ENCODE measurements at places on chromosomes 7 and 10.

GRCh38 chr10:50275650-50276235 is 24.4 kb upstream of the ASAH2 start:
- peak; percentile 34 for DNase-seq

- DNase-seq: no peak
These were observed 229.7 kb downstream of the CDK14 start for GRCh38 chr7:90825779-90826178.

DNA sequence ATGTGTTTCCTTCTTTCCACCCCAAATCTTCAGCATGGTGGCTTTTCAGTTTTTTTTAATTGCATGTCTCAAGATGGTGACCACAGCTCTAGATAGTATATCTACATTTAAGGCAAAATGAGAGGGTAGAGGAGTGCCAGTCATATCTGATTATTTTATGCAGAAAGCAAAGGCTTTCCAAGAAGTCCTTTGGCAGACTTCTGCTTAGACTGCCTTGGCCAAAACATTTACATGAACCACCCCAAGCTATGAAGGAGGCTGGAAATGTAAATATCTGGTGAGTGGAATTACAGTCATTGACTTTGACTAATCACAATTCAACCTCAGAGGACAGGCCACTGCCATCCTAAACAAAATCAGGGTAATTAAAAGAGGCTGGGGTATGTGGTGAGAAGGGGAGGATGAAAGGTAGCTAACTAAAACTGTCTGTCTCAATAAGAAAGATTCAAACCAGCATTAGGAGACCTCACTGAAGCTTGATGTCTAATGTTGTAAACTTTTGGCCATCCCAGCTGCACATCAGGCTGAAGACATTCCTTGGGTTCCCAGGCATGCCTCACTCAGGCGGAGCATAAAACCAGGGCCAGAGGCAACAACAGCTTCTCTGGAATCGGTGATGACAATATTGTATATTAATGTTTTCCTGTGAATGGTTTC is 53.4 kb downstream of the PPP1R3C start:
- no peak for DNase-seq

- no peak for DNase-seq
These were observed 130.5 kb downstream of the WDR37 start for GRCh38 chr10:1186683-1186990.

DNA sequence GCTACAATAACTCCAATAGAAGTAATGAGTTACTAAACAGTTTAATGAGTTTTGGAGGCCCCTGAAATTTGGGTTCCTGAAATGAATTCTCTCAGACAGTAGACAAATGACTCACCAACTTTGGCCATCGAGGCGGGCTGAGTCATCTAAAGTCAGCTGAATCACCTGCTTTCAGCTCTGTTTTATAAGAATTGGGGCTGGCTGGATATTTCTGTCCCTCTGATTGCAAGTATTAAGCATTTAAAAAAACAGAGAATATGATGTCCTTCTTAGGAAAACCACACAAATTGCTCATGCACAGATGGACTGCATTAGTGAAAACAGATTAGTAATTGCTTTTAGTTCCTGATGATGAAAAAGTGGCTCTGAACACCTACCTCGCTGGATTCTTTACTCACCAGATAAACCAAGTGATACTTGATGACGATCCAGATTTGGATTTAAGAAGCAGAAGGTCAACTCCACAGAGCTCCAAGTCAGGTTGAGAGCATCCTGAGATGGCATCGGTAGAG is 59.1 kb downstream of the ZNF365 start:
- DNase-seq: peak; percentile 68

GRCh38 chr7:105261689-105262088 is 127.0 kb downstream of the SRPK2 start:
- no peak for DNase-seq

- DNase-seq: no peak
These were observed 63.2 kb upstream of the FHIP2A start for GRCh38 chr10:114758331-114758730.

DNA sequence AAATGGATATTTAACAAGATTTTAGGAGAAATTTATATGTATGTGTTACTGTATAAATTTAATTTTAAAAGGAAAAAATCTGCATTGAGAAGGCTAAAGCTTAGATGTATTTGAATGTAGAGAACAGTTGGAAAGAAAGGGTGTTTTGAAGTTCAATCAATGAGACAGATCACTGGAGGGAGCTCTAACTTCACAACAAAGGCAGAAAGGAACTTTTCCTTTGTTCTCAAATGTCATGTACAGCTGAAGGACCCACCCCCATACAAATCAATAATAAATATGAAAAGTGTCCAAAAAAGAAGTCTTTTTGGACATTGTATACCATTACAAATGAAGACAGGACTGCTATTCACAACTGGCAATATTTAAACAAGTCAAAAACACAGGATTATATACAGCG is 403.4 kb downstream of the DNAJB9 start:
- DNase-seq: no peak

DNA sequence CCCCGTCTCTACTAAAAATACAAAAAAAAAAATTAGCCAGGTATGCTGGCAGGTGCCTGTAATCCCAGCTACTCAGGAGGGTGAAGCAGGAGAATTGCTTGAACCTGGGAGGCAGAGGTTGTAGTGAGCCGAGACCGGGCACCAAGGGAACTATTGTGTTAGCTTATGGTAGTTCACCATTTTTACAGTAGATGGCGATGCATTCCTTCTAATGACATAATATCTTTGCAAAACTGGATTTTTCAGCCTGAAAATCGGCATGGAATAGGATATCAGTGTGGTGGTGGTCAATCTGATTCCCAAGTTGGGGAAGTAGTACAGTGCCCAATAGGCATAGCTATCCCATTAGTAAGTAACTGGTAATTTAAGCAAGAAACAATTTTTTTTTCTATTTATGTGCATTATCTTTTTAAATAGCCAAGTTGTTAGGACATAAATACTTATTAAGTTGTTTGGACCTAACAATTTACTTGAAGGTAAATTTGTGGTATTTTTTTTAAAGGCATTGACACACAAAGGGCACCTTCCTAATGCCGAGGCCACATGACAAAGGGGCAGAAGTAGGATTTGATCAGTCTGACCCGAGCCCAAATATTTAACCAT is 17.6 kb upstream of the IMPDH1 start:
- DNase-seq: no peak

GRCh38 chr7:25297278-25297677 is 69.0 kb upstream of the NPVF start:
- DNase-seq: no peak

DNA sequence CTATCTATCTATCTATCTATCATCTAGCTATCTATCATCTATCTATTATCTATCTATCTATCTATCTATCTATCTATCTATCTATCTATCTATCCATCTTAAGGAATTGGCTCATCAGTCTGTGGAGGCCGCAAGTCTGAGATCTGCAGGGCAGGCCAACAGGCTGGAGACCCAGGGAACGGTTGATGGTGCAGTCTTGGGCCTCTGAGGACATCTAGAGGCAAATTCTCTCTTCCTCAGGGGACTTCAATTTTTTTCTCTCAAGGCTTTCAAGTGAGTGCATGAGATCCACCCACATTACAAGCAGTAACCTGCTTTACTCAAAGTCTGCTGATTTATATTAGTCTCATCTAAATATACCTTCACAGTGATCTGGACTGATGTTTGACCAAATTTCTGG is 197.0 kb downstream of the GLRX3 start:
- DNase-seq: no peak

- DNase-seq: no peak
These were observed 13.5 kb downstream of the PTPN12 start for GRCh38 chr7:77550586-77550985.

DNA sequence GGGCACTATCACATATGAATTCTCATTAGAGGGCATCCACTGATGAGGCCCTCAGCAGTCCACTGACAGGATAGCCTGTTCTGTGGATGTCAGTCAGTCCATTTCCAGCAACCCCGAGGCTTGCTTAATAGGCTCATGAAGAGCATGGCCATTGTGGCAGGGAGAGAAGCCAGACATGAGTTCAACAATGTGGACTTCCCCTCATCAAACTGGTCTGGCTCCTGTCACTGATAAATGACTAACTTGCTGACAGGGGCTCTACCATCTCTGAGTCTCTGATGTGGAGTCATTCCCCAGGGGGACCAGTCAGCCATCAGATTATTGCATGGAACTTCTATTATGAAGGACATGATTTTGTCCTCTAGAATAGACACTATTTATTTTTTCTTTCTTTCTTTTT is 19.8 kb upstream of the TRIL start:
- no peak for DNase-seq

DNA sequence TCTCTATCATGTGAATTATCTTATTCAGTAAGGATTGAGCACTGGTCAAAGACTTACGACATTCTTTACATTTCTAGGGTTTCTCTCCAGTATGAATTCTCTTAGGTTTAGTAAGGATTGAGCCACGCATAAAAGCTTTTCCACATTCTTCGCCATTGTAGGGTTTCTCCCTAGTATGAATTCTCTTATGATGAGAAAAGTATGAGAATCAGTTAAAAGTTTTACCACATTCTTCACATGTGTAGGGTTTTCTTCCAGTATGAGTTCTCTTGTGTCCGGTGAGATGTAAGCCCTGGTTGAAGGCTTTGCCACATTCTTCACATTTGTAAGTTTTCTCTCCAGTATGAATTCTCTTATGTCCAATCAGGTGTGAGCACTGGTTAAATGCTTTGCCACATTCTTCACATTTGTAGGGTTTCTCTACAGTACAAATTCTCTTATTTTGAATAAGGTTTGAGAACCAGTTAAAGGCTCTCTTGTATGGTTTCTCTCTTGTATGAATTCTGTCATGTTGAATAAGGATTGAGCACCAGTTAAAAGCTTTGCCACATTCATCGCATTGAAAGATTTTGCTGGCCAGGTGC is 445.9 kb downstream of the ZNF479 start:
- DNase-seq: no peak

DNA sequence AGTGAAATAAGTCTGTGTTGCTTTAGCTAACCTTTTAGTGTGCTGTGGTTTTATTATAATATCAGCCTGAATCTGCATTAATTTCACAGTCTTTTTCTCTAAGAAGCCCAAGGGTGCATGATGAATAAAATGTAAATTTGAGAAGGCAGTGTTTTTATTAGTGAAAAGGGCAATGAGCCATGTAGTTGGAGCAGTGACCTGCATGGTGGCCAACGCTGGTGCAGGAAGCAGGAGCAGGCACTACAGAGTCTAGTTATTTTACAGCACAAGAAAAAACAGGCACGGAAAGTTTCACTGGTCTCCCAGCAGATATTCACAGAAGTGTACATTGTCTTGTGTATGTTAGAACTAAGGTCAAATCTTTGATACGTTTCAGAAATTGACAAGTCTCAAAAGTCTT is 247.8 kb downstream of the CELF2 start:
- no peak for DNase-seq

- DNase-seq: no peak
These were observed 186.8 kb downstream of the COBL start for GRCh38 chr7:51129527-51130472.

DNA sequence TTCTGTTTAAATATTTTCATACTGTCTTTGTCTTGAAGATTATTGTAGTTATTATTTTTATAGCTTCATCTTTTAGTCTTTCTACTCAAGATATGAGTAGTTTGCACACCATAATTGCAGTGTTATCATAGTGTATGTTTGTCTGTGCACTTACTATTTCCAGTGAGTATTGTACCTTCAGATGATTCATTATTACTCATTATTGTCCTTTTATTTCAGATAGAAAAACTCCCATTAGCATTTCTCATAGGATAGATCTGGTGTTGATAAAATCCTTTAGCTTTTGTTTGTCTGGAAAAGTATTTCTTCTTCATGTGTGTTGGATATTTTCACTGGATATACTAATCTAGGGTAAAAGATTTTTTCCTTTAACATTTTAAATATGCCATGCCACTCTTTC is 646.2 kb upstream of the GRM3 start:
- DNase-seq: no peak

GRCh38 chr7:485188-486081 is 34.2 kb downstream of the PDGFA start:
- no peak for DNase-seq

DNA sequence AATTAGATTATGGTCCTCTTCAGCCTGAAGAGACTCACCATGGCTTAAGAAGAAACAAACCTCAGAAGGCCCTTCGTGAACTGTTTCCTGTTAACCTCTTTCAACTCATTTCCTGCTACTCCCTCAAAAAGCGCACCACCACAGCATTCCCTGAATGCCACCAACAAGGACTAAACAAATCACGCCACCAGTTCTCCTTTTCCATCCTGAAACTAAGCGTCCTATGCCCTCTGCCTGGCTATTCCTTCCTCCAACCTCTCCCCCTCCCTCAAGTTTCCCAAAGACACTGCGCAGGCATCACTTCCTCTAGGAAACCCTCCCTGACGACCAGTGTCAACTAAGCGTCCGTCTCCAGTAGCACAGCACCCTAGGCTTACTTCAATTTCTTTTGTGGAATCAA is 12.0 kb downstream of the YWHAG start:
- DNase-seq: no peak

GRCh38 chr7:100220586-100221230 is 959 bp downstream of the PVRIG start:
- DNase-seq: no peak

DNA sequence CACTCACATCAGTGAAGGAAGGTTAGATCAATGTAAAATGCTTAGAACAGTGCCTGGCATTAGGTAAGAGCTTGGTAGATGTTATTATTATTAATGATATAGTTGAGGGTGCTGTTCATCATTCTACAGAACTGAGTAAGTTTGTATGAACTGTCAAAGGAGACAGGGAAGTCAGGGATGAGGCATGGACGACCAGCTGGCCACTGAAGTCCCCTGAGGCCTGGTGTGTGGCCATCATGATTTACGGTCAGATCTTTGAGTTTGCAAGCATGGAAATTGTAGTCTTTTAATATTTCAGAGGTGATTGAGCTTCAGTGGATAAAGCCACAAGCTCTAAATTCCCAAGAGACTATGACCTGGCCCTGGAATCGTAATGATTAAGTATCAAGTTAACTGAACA is 6.9 kb downstream of the ARMC3 start:
- DNase-seq: no peak

GRCh38 chr10:53909791-53910190 is 891.2 kb downstream of the PCDH15 start:
- DNase-seq: no peak

DNA sequence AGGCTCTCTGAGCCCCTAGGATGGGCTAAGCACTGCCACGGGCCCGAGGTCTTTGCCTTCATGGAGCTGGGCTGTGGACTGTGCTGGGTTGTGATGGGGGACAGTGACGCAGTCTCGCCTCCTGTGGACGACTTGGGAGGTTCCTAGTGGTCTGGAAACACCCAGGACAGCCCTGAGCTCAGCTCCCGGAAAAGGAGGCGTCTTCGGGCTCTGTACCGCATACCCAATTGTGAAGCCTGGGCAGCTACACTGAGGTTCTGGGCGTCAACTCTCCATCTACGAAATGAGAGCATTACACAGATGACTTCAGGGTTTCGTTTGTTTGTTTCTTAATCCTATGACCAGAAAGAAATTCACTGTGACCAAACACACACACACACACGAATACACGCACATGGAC is 79.6 kb upstream of the KAT6B start:
- no peak for DNase-seq

- no peak for DNase-seq
These were observed 21.8 kb upstream of the HIPK2 start for GRCh38 chr7:139799586-139799985.

GRCh38 chr7:5638994-5639393 is 142.5 kb downstream of the RNF216 start:
- DNase-seq: no peak

All from activated T-cell treated with anti-CD3 and anti-CD28 coated beads, Interleukin-2, amount 50 U/mL, for 72 hours (primary cell).